Activated gamma-delta T cell treated with anti-CD3 and anti-CD28 coated beads, Interleukin-2, amount 50 U/mL, for 16 hours (primary cell): ENCODE measurements at places on chromosomes 7 and 10.

GRCh38 chr10:77034795-77035194, 602.8 kb downstream of the KCNMA1 start:
- DNase-seq = no peak

DNA sequence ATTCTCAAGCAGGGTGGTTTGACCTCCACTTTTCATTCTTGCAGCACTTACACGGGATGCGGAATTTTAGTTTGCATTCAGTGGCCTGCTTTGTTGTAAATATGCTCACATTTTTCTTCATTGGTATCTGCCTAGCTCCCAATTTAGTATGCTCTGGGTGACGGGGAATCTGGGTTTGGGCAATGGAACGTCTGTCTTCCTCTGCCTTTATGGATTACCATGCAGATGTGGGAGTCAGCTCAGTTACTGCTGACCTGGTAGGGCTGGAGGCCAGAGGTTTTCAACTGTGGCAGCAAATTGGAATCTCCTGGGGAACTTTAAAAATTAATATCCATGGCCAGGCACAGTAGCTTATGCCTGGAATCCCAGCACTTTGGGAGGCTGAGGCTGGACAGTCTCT, 161.6 kb downstream of the CAMK1D start:
- no peak for DNase-seq

- DNase-seq = no peak
Observed at GRCh38 chr10:94264085-94264484, 98.7 kb downstream of the NOC3L start.

GRCh38 chr10:48197236-48197899, 77.1 kb downstream of the FRMPD2 start:
- no peak for DNase-seq

DNA sequence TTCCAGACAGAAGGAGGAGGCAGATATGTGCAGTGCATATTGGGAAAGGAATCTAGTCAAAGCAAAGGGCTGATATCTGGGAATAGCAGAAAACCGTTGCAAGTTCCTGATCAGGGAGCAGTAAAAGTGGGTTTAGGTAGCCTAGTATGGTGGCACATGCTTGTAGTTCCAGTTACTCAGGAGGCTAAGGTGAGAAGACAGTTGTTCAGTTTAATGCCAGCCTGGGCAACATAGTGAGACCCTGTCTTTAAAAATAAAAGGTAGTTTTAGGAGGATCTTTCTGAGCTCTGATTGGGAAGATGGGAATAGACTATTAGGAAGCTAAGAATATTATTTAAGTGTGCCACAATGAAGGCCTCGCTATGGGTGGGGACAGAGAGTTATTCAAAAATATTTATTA, 1.7 kb downstream of the CCDC172 start:
- no peak for DNase-seq

- DNase-seq = no peak
Observed at GRCh38 chr7:7647495-7648036, 7.0 kb downstream of the UMAD1 start.

DNA sequence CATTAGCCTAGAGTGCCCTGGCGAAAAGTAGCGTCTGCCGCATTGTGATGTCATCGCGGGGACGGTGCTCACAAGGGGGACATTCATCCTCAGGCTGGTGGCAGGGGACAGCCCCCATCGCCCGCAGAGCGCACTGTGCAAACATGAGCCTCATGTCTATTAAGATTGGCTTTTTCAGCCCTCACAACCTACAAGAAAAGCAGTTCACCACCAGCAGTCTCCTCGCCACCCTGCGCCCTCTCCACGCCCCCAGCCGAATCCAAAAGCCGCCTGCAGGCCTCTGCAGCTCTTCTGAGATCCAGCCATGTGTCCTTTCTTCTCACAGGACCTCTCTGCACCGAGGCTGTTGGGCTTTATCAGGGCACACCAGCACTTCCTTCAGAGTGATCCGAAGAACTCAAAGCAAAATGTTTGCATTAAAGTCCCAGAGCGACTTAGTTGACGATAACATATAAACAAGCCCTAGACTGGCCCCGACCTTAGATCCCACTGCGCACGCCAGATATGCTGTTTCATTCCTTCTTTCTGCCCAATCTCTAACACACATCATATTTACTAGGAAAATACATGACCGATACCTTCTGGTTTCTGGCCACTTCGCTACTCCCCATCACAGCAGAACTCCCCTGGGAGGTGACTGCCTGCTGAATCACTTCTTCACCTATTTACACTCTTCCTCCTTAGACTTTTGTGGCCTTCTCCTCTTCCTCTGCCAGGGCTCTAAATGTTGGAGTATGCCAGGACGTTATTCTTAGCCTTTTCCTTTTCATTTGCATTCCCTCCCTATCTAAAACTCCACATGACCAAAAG, 206.0 kb upstream of the SH2B2 start:
- no peak for DNase-seq

DNA sequence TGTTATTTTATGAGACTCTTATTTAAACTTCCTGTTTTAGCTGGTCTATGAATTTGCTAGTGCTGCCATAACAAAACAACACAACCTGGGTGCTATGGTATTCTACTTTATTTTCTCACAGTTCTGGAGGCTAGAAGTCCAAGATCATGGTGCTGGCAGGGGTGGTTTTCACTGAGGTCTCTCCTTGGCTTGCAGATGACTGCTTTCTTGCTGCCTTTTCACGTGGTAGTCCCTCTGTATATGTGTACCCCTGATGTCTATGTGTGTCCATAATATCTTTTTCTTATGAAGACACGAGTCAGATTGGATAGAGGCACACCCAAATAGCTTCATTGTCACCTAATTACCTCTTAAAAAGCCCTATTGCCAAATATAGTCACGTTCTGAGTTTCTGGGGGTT, 270.5 kb downstream of the BMPER start:
- DNase-seq = no peak

DNA sequence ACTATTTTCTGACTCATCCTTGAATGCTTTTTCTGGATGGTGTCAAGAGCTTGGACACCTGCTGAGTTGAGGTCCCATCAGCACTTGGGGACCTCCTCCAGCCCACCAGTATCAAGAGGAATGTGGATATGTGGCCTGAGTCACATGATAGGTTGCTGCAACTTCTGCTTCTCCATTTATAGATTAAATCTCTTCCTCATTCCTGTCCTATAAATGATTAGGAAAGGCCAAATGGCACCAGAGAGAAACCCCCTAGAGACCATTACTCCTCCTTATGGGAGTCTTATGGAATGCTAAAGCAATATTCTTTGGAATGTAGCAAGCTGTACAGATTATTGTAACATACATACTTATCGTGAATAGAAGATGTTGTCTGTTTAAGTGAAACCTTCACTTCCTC, 85.6 kb downstream of the NEUROD6 start:
- no peak for DNase-seq

- DNase-seq = no peak
Observed at GRCh38 chr7:38781991-38782390, 127.0 kb downstream of the VPS41 start.

GRCh38 chr7:95441042-95441823, 6.4 kb upstream of the PON2 start:
- no peak for DNase-seq

DNA sequence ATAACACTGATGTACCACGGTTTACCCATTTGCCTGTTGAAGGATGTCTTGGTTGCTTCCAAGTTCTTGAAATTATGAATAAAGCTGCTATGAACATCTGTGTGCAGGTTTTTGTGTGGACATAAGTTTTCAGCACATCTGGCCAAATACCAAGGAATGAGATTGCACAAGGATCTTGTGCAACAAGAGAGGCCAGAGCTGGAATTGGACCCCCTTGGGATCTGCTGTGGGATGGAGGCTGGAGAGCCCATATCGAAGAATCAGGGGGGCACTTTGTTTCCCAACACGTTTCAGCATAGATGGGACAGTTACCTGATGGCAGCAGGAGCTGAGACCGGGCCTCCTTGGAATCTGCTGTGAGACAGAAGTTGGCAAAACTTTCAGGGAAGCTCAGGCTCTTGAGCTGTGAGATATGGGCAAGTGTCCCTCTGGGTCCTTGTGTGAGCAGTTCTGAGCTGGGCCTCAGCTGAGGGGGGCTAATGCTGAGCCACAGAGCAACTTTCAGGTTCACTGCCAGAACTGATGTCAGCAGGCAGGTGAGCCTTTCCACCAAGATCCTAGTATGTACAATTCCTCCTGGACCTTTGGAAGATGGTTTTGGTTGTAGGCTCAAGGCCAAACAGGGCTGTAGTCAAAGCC, 115.2 kb upstream of the RAB18 start:
- no peak for DNase-seq

DNA sequence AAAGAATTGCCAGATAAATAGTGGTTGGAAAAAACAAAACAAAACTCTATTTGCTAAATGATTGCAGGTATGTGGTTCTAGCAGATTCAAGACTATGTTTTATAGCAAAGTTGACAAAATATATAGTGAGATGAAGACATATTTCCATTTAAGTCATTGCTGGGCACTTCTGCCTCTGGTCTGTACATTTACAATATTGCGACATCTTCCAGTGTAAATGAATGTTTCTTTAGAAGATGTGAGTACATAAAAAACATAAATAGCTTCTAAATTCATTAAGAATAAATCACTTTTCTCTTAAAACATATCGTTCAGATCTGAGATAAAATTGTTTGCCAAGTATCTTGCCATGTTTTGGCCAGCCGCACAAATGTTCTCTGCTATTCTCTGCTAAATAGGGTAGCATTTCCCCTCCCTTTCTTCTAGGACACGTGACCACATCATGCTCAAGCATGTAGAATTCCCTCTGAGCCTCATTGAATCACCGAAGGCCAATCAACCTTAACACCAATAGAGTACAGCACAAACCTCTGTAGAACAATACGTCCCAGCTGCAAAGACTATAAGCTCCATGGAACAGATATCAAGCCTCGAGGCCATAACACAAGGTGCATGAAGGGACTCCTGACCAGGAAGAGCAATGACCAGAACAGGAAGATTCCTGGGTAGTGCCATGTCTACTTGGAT, 1173.3 kb downstream of the GATA3 start:
- no peak for DNase-seq

- no peak for DNase-seq
Observed at GRCh38 chr7:29391262-29391661, 172.4 kb upstream of the PRR15 start.
